ENCODE measurements at places on chromosomes 12 and 14.

DNA sequence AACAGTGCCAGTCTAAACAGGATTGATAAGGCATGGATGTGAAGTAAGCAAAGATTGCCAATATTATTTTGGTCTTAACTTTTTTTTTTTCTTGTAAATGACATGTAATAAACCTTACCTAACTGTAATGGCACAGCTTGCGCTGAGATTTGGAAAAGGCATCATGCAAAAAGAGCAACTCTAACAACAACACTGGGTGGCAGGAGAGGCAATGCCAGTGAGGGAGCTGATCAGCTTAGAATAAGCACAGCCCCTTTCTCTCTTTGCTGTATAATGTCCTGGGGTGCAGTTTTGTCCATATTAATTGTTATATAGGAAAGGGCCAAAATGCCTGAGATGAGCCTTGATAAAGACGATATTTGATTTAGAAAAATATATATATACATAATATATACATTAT is 1589.7 kb upstream of the FLRT2 start:
- no peak for DNase-seq

DNA sequence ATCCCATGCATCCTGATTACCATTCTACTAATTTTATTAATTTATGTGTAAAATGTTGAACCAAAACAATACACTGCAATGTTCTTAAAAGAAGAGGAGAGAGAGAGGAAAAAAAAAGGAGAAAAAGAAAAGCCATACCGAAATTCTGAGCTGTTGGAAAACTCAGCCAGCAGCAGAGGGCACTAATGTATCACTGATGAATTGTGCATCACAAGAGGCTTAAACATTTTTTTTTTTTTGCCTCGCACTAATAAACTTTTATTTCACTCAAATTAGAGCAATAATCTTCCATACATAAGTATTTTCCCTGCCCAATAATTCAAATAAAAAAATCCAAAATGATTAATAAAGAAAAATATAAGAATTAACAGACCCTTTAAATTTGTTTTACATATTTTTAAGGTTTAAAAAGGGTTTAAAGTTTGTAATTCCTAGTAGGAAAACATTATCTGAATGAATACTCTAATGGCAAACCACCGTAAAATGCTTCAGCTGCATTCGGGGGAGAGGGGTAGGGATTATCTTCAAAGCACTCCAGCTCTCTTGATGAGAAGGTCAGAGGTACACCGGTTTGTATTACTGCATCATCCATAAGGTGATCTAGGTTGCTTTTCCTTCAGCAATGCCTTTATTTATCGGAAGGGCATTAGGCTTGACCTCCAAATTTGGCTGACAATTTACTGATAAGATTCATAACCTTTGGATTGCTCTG is 41.9 kb downstream of the ATP23 start:
- no peak for DNase-seq

DNA sequence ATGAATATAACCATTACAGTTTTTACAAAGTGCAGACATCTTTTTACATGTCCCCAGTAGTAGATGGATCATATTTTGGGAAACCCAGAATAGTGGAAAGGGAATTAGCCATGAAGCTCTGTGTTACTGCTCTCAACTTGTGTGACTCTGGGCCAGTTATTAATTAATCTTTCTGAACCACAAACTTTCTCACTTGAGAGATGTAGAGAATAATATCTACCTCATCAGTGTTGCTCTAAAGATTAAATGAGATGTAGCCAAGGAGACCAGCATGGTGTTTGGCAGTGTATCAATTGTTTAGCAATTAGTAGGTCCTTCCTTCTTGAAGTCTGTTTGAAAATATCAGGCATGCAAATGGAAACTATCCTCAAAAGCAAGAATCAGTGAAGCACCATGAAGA is 169.2 kb downstream of the TMTC2 start:
- DNase-seq: no peak

DNA sequence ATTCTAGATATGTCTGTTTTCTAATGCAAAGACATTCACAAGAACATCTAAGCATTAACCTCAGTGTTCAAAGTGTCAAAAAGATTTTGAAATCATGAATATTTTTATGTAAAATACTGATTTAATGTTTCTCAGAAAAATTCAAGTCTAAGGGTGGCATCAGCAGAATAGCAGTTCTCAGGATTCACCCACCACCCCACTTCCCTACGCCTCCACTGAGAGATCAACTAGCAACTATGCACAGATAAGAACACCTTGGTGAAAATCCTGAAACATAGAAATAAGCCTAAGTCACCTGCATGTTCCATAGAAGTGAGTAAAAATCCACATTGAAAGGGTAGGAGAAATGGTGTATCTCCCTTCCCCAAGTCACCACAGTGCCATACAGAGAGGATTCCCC is 40.9 kb upstream of the RHOJ start:
- DNase-seq: no peak

DNA sequence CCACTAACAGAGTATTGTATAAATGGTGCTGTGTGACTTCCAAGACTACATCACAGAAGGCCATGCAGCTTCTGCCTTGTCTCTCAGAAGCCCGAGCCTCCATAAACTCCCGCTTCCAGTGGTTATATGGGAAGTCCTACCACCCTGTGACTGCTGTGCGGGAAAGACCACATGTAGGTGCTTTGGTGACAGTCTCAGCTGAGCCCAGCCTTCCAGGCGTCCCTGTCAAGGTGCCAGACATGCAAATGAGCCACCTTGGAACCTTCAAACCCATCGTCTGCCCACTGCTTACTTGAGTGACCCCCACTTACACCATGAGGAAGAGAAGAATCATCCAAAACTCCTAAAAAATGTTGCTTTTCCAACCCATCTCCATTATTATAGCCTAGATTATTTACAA is 123.0 kb downstream of the SLC38A1 start:
- no peak for DNase-seq

DNA sequence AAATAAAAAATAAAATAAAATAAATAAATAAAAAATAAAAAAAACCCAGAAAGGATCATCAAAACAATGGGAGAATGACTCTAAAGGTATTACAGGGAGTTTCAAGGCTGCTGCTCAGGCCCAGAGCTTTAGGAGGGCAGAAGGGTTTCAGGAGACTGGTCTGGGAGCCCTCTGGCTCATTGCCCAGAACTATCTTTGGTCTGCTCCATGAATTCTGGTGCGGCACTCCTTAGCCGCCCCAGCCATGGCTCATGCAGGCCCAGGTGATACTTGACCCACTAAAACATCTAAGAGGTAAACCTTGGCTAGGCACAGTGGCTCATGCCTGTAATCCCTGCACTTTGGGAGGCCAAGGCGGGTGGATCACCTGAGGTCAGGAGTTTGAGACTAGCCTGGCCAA is 14.7 kb upstream of the TMED10 start:
- no peak for DNase-seq

Measured in posterior vena cava (tissue), 2 donors.